ENCODE measurements at places on chromosomes 3 and 15.

- no peak for DNase-seq
Observed at GRCh38 chr3:100141586-100141985, 27.3 kb upstream of the FILIP1L start.

GRCh38 chr3:107848351-107848915 is 242.4 kb downstream of the CD47 start:
- DNase-seq, result no peak

DNA sequence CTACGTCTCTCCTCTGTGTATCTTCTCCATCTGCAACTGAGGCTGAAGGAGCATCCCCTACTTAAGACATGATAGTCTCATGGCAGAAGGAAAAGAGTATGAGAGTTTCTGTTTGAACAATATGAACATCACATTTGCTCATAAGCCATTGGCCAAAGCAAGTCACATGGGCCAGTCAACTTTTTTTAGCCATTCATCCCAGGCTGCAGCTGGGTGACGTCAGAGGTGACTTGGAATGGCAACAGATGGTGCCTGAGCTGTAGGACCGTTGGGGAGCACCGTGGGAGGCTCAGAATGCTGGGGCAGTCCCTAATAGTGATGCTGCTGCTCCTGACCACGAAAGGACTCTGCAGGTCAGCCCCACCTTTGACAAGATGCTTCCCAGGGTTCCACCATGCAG is 58.7 kb downstream of the CRTC3 start:
- DNase-seq, result no peak

DNA sequence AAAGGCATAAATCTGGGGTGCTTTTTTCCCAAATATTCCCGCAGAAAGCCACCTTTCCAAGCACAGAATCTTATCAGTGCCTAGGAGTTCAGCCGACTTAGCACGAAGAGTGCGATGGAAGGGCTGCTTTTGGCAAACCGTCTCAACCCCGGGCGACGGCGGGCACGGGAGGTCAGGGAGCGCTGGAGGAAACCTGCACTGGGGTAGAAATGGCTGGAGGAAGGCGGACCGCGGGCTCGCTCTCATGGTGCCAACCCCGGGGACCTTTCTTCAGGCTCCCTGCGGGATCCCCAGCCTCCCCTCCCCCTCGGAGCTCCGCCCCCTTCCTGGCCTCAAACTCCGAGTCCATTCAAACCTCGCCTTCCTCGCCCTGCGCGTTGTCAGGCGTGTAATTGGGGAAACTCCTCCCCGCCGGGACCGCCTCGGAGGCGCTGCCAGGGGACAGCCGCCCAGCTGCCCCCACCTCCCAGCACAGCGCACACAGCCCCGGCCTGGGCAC is at the start of gene GABRG3:
GABRG3 (plus strand) TSS at position 470 of the 499 bp plus-strand sequence.
- DNase-seq, result no peak

GRCh38 chr15:61764981-61765380 is 295.3 kb downstream of the VPS13C start:
- no peak for DNase-seq

All from trophoblast cell (in vitro differentiated cells and primary cell).